Testis (tissue), 5 donors: ENCODE measurements at places on chromosomes 11 and 22. TPM values are rescaled to one million over a fixed set of nuclear protein-coding genes. Genes with fewer than 3 reads are reported as not detected.

Gene GLYAT
- total RNA-seq = 1.0 TPM

Gene CARNS1
- total RNA-seq = 0.74 TPM

Gene CCDC15
- total RNA-seq = 14.9 TPM

Gene C11orf98
- total RNA-seq = 39.3 TPM

Gene ABCC8
- total RNA-seq = 2.2 TPM

Gene OR52I2
- 0.31 TPM for total RNA-seq

Gene MAP6
- total RNA-seq = 23.8 TPM

Gene WNT7B
- total RNA-seq = 1.9 TPM

Gene MPEG1
- 3.8 TPM for total RNA-seq

Gene FGF4
- 2.8 TPM for total RNA-seq

Gene LRRC74B
- 5.4 TPM for total RNA-seq

Gene DDI1
- total RNA-seq = 17.8 TPM

Gene GRIK4
- total RNA-seq = 2.6 TPM

Gene SLC7A4
- total RNA-seq = 60.3 TPM

Gene TRIM66
- total RNA-seq = 37.4 TPM

- DNase-seq = no peak
These were observed 21.8 kb downstream of the DHCR7 start for GRCh38 chr11:71426413-71426812.

DNA sequence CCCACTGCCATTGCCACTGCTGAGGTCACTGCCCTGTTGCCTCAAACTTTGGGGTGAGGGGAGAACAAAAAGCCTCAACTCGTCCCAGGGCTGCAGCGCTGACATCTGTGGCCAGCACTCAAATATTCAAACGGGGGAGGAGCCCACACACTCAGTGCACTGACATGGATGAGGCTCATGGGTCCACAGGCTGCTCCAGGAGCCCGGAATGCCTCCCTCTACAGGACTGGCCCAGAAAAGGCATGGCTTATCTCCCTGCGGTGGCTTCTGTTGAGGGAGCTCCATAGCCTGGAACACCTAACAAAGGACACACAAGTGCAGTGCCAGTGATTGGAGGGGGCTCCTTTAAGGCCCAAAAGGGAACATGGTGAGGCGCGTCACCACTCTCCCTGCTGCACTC is 341.1 kb upstream of the LUZP2 start:
- DNase-seq = no peak

- no peak for DNase-seq
These were observed 34.3 kb upstream of the CD44 start for GRCh38 chr11:35104655-35105054.

DNA sequence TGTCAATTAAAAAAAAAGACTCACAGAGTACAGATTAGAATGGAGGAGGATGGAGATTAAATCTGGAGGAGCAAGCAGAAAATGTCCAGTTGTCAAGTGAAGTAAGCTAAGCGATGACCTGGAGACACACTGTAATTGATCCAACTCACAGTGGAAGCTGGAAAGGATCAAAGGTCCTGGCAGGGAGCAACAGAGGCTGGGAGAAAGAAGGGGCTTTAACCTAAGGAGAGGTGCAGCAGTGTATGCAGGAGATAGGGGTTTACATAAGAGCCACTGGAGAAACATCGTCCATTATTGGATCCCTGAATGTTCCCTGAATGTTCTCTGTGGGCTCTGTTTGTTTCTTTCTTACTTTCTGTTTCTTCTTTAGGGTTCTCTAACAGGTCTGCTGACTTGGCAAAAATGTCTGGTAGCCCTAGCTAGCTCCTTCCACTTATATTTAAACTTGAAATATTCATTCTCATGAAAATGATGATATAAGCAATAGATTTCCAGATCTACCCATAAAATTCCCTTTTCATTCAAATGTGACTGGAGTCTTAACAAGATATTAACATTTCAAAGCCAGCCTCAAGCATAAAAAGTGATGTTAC is 30.1 kb upstream of the CAT start:
- DNase-seq = no peak

DNA sequence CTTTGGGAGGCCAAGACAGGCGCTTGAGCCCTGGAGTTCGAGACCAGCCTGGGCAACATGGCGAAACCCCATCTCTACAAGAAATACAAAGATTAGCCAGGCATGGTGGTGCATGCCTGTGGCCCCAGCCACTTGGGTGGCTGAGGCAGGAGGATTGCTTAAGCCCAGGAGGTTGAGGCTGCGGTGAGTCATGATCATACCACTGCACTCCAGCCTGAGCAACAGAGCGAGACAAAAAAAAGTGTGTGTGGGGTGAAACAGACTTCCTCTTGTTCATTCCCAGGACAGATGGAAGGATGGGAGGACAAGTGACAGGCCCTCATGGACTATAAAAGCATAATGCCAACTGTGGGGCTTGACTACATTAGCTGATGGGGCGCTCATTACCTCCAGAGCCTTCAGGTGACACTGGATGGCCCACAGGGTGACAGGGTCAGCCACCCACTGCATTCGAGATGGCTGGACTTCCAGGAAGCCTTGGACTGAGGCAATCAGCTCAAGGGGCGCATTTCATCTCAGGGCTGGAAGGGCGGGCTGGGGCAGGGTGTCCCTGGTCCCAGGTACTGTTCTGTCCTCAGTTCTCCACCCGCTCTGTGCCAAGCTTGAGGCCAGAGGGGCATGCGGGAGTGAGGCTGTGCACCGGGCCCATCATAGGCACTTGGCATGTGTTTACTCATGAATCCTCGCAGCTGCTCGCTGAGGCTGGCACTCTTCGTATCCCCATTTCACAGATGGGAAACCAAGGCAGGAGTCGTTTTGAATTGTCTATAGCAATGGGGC is 12.5 kb downstream of the NPTXR start:
- DNase-seq = no peak

- DNase-seq = peak; percentile 84
These were observed 19.2 kb upstream of the TALDO1 start for GRCh38 chr11:727859-728748.

- no peak for DNase-seq
These were observed 7.1 kb downstream of the YWHAH start for GRCh38 chr22:31951194-31952093.

DNA sequence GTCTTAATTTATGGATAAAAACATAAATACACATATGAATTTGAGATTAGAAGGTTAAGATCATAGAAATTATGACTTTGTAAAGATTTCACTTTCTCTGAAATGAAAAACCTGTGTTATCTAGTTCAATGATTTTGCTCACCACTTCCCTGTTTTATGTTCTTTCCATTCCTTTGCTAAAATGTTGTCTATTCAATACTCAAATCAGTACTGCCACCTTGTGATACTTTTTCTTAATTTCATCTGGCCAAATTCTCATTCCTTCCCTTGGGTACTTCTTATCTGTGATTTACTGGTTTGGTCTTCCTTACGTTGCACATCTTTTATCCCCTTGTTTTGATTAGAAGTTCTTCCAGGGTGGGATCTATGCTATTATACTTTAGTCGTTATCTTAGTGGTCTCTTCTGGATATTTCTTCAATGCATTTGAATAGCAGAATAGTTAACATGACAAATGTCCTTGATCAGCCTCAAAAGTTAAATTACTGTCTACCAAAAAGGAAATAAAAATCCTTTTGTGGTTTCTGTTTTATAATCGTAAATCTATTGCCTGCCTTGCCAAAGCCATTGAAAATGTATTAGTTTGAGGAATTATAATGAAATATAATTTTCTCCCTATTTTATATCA is 197.0 kb downstream of the PGR start:
- DNase-seq = no peak

DNA sequence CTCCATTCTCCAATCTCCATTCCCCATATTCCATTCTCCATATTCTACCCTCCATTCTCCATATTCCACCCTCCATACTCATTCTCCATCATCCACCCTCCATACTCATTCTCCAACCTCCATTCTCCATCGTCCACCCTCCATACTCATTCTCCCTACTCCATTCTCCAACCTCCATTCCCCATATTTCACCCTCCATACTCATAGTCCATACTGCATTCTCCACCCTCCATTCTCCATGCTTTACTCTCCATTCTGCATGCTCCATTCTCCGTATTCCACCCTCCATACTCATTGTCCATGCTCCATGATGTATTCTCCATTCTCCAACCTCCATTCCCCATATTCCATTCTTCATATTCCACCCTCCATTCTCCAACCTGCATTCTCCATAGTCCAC is 44.3 kb upstream of the H19 start:
- no peak for DNase-seq

GRCh38 chr22:48884324-48884723 is 943.3 kb downstream of the BRD1 start:
- no peak for DNase-seq

- DNase-seq = no peak
These were observed 237.6 kb upstream of the TBCEL start for GRCh38 chr11:120786206-120786735.

GRCh38 chr11:44582641-44583352 is 17.3 kb downstream of the CD82 start:
- no peak for DNase-seq

DNA sequence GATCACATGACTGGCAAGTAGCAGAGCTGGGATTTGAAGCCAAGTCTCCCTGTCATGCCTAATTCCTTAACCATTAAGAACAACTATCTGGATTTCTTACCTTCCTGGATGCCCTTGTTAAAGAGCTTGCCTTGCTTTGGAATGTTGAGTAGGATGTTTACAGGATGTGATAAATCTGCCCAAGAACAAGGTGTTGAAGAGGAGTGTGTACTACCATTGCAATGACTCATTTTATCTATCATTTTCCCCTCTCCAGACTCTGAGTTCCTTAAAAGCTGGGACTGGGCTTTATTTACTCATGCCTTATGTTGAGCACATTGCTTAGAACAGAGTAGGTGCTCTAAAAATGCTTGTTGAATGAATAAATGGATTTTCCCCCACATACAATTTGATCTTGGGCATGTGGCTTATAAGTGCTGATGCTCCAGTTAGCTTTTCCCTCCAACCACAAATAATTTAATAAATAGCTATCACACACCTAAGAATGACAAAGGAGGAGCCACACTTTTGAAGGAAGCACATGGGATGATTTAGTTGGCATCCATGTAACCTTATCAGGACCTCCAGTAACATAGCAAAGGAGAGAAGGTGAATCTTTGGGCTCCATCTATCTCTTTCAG is 268.6 kb upstream of the SESN3 start:
- no peak for DNase-seq

GRCh38 chr11:32297611-32298011 is 137.7 kb downstream of the WT1 start:
- no peak for DNase-seq

DNA sequence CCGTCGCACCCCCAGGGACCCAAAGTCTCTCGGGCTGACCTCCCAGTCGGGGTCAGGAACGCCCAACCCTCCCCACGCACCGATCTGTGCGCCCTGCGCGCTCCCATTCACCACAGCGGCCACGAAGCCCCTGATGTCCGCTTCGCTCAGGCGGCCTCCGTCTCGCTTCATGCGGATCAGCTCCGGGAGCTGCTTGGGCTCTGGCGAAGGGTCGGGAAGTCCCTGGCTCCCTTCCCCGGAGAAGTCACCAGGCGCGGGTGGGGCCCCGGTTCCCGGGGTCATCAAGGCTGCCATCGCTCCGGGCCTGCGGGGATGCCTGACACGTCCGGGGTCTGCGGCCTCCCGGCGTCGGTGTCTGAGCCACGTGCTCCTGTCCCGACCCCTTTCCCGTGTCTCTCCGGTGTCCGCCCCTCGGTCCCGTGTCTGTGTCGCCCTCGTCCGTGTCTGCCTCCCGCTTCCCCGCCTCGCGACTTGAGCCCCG is 356 bp downstream of the TYMP start:
- no peak for DNase-seq

DNA sequence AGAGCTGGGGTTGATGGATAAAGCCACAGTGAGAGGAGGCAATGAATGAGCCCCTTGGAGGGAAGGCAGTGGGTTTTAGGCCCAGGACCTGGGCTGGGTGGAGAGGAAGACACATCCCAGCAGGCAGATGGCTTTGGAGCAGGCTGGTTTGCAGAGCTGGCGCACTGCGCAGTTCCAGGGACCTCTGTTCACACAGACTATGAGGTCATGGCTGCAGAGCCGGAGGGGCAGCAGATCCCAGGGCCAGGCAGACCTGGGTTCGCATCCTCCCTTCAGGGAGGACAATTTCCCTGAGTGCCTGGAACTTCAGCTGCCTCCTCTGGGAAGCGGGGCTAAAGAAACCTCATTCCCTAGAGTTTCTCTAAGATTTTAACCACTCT is 28.2 kb upstream of the DGKZ start:
- DNase-seq = no peak

- DNase-seq = peak; percentile 47
These were observed 17.2 kb downstream of the POLR3H start for GRCh38 chr22:41526830-41527799.

DNA sequence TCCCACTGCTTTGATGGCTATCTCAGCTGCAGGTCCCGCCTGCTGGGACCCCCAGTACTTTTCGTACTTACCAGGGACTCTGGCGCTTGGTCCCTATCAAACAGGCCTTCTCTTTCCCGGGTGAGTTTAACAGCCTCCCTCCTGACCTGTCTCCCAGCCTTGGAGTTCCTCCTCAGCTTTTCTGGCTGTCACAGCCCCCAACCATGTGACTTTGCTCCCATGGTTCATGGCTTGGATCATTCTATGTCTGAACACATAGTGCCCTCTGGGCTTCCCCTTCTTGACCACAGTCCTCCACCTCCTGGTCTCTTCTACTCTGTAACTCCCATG is 56.9 kb downstream of the PARVA start:
- DNase-seq = no peak

DNA sequence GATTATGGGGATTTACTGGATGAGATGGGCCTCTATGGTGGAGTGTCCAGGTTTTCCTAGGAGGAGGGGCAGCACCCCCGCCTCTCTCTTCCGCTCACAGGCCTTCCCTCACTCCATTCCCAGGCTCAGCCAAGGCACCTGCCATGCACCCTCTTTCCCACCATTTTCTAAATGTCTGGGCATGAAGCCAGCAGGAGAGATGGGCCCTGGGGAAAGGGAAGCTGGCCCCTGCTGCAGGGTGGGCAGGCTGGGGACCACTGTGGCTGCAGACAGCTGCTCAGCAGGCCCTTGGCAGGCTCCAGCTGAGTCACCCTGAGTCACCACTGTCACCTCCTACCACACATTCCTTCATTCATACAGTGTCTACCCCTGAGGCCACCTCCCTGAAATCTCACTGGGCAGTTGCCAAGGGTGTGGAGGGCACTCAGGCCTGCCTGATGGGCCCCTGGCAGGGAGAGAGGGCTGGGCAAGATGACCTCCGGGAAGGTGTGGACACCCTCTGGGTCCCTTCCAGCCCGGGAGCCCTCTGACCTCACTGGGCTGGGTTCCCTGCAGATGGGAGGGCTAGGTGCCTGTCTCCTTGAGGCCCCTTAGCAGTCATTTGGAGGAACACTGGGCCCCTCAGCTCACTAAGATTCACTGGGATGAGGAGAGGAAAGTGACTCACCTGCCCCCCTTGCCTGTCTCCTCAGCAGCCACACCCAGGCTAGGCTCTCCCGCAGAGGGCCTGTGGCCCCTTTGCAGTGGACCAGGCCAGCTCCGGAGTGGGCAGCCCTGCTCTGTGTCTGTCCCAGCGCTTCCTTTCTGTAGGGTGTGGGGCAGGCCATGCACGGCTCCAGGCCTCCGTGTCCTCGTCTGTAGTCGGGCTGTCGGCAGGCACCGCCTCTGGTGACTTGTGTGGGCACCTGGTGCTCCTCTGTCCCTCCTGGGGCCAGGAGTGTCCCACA is 7.8 kb downstream of the MYEOV start:
- no peak for DNase-seq

DNA sequence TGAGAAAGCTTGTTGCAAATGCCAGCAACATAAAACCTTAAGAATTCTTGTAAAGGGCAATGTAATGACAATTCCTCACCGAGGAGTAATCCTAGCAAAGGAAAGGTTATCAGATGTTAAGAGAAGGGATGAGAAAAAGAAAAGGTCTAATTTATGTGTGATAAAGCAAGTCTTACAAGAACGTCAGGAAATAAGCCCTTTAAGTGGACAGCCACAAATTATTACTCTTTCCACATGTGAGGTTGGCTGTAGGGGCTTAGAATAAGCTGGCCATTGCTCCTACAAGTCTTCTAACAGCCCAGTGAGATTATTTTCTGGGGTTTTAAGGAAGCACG is 9.3 kb downstream of the LAYN start:
- no peak for DNase-seq
